ENCODE measurements at places on chromosomes 2 and 18.

DNA sequence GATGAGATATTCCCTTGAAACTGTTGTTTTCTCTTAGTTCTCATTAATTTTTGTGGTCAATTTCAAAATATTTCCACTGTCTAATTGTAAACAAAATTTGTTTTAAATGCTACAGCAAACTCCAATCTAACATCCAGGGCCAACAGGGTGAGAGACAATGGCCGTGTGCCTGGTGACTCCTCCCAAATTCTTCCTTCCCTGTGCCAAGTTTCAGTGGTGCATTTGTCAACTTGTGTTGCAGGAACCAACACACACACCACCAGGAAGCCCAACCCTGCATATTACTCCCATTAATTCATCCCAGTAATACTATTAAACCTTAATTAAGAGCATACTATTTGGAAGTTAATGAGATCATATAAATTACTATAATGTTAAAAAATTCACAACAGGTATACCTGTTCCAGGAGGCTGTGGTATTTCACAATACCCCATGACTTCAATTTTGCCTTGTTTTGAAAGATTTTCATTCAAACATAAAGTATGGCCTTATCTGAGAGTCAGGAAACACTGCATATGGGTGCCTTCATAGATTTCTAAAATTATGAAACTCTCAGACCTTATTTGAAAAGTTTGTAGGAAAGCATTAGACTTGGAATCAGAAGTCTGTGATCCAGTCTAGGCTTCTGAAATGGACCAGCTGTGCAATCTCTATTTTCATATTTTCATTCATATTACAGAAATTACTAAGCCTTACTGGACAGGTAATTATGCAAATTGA is 1.1 kb downstream of the SERPINB2 start:
- no peak for DNase-seq

DNA sequence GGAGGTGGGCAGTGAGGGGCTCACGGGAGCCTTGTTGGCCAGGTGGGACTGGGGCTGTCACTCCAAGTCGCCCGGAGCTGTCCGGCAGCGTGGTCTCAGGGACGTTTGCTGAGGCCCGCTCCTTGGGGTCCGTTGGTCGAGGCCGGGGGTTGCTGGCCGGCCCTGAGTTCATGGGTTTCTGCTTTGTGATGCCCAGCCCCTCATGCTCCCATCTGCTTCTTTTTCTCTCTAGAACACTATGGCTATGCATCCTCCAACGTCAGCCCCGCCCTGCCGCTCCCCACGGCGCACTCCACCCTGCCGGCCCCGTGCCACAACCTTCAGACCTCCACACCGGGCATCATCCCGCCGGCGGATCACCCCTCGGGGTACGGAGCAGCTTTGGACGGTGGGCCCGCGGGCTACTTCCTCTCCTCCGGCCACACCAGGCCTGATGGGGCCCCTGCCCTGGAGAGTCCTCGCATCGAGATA is 14.5 kb downstream of the NFATC1 start:
- DNase-seq, result no peak

GRCh38 chr2:7281231-7282201 is 364.3 kb downstream of the RNF144A start:
- DNase-seq, result no peak

DNA sequence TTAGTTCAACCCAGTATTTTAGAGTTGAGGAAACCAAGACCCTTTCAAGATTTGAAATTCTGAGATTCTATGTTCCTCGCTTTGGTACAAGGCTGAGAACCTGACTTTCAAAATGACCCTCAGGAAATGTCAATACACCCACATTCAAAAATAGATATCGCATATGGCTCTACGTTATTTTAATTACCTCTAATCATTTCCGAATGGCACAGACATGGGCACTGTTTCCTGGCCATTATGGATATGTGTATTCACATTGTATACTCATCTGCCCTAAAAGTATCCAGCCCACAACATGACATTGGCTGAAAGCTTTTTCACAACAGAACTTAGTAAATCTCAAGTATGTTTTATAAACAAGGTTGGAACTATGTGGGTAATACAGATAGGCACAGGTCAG is 6.7 kb downstream of the KLF7 start:
- no peak for DNase-seq

- DNase-seq, result no peak
Measured at GRCh38 chr2:187362151-187362550, 85.9 kb downstream of the CALCRL start.

GRCh38 chr2:203612246-203612645 is 77.1 kb upstream of the RAPH1 start:
- DNase-seq, result no peak

GRCh38 chr18:44680273-44681075 is at the start of gene SETBP1:
Gene SETBP1 (plus strand): TSS chr18:44680888. CDS start chr18:44701347, 20,459 bp downstream.
- no peak for DNase-seq

- no peak for DNase-seq
Measured at GRCh38 chr2:70340075-70340474, 38.2 kb upstream of the FAM136A start.

DNA sequence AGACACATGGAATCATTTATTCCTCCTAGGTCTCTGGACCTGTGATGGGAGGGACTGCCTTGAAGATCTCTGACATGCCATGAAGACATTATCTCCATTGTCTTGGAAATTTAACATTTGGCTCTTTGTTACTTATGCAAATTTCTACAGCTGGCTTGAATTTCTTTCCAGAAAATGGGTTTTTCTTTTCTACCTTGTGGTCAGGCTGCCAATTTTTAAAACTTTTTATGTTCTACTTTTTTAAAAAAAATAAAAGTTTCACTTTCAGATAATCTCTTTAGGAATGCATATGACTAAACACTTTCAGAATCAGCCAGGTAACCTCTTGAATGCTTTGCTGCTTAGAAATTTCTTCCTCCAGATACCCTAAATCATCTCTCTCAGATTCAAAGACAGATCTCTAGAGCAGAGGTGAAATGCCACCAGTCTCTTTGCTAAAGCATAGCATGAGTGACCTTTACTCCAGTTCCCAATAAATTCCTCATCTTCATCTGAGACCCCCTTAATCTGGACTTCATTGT is 209.6 kb downstream of the RPRM start:
- DNase-seq, result no peak

Measured in central memory CD4-positive, alpha-beta T cell (primary cell).